Stimulated activated CD8-positive, alpha-beta memory T cell treated with anti-CD3 and anti-CD28 coated beads, Interleukin-2, amount 100 ng/mL, for 1 hour (primary cell): ENCODE measurements at places on chromosomes 3 and 15.

- no peak for DNase-seq
Observed at GRCh38 chr3:57910990-57911389, 97.2 kb upstream of the FLNB start.

DNA sequence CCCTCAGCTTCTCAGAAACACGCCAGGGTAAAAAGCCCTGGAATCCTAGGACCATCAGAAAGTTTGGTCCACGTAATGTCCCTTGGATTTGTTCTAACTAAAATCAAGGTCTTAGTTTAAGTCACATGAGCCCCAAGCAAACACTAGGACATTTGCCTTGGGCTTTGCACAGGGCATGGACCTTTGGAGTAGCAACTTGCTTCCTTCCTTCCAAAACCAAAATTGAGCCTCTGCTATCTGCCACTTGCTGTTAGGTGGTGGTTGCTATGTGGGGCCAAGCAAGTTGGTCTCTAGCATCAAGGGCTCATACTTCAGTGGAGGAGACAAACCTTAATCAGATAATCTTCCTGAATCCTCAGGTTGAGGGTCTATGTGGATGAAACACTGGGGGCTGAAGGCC lies 4.0 kb upstream of the DAG1 start:
- DNase-seq, result no peak

- DNase-seq, result no peak
Observed at GRCh38 chr3:52890735-52891134, 6.6 kb downstream of the STIMATE start.

GRCh38 chr15:67999320-68000100 lies 54.6 kb upstream of the PIAS1 start:
- no peak for DNase-seq

DNA sequence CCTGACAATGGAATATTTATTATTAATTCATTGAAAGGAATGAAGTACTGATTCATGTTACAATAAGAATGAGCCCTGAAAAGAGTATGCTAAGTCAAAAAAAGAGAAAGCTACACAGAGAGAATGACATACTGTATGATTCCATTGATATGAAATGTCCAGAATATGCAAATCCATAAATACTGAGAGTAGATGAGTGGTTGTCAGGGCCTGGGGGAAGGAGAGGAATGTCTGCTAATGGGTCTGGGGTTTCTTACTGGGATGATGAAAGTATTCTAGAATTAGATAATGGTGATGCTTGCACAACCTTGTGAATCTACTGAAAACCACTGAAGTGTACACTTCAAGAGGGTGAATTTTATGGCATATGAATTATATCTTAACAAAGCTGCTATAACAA lies 79.9 kb upstream of the HACD2 start:
- DNase-seq, result no peak

GRCh38 chr3:159789742-159790635 lies 198.6 kb upstream of the IL12A start:
- no peak for DNase-seq

- DNase-seq, result no peak
Observed at GRCh38 chr3:2568929-2569328, 470.3 kb downstream of the CNTN4 start.

GRCh38 chr3:70006089-70006488 lies 6.6 kb downstream of the SAMMSON start:
- no peak for DNase-seq

- no peak for DNase-seq
Observed at GRCh38 chr3:194166682-194167479, 30.9 kb downstream of the HES1 start.

- no peak for DNase-seq
Observed at GRCh38 chr3:169399068-169399467, 264.4 kb downstream of the MECOM start.

DNA sequence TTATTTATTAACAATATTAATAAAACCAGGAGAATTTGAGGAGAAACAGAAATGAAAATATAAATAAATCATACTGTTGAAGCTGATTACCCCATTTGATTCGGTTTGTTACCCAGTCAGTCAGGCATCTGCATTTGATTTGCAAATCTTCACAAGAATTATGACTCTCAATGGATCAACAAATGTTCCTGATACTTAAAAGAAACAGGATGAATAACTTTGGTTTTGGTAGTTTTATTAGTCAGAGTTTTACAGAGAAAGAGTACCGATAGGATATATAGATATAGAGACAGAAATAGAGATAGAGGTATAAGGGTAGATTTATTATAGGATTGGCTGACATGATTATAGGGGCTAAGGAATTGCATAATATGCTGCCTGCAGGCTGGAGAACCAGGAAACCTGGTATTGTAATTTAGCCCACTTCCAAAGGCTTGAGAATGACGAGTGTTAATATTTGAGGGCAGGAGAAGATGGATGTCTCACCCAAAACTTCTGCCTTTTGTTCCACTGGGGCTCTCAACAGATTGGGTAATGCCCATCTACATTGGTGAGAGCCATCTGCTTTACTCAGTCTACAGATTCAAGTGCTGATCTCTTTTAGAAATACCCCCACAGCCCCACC lies 241.6 kb upstream of the COL8A1 start:
- DNase-seq, result no peak

- DNase-seq, result no peak
Observed at GRCh38 chr3:172057624-172058327, 18.4 kb downstream of the FNDC3B start.

- no peak for DNase-seq
Observed at GRCh38 chr15:70892912-70893560, 410 bp downstream of the LRRC49 start.

- DNase-seq, result peak; percentile 42
Observed at GRCh38 chr15:40763801-40764628, at the start of gene GCHFR. GCHFR (plus strand) TSS chr15:40764068; CDS start chr15:40764181, 113 bp downstream.

DNA sequence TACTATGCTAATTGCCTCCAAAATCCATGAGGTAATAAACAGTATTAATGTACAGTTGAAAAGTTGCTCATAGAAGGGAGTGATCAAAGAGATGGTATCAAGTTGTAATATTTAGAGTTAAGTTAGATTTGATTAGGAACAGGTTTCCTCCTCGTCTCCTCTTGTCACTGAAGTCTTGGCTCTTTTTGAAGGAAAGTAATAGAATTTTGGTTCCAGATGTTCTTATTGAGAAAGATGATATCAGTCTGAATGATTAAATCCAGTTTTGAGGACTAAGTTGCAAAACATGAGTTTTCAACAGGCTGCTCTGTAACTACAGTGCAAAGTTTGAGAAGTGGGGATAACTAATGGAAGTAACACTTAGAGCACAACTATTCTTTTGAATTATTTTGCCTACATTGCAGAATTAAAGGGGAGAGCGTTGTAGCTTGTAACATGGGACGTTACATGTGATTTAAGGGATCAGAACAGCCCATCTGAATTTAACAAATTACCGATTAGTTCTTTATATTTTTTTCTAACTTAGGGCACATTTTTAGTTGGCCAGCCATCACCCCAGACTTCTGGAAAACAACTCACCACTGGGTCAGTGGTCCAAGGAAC lies 48.3 kb downstream of the MAP6D1 start:
- DNase-seq, result no peak

DNA sequence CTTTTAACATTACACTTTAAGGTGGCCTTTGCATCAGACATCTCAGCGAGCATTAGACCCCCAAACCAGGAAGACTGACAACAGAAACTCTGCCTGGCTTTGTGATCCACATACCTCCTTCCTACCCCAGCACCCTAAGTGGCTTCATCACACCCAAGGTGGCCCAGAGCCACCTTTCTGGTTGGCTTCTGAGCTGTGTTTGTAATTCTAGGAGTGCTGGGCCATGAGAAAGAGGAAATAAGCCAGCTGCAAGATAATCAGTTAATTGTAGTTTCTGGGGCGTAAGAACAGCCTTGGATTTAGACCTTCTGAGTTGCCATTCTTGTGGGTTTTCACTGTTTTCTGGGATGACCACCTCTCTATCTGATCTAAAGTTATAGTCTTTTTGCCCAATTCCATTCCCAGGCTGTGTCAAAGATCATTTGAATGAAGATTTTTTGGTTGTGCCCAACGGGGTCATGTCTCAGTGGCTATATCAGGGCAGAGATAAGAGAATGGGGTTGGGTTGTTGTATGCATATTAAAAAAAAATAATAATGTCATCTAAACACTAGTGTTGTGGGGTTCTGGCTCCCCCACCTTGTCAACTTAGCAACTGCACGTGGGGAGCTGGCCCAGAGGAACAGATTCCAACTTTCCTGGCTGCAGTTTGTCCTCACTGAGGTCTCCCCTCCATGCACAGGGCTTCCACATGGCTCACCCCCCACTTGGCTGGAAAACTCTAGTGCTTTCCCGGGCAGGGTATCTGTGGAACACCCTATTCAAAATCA lies 234.8 kb upstream of the WNT5A start:
- no peak for DNase-seq

DNA sequence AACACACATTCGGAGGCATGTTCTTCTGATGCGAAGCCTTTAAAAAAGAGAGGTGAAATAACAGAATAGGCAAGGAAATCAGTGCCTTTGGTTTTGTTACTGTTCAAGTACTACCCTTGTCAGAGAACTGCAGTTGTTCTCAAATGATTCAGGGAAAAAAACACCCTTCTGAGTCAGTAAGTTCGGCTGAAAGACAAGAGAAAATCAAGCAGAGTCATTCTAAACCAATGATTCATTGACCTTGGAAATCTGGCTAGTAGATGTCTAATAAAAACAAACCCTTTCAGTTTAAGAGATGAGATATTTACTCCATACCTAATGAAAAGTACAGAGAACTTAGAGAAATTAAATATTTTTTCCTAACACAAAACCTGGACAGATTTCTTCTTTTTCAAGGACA lies 72.7 kb upstream of the ABI3BP start:
- DNase-seq, result no peak

- DNase-seq, result no peak
Observed at GRCh38 chr3:32098528-32098927, 7.9 kb upstream of the GPD1L start.

DNA sequence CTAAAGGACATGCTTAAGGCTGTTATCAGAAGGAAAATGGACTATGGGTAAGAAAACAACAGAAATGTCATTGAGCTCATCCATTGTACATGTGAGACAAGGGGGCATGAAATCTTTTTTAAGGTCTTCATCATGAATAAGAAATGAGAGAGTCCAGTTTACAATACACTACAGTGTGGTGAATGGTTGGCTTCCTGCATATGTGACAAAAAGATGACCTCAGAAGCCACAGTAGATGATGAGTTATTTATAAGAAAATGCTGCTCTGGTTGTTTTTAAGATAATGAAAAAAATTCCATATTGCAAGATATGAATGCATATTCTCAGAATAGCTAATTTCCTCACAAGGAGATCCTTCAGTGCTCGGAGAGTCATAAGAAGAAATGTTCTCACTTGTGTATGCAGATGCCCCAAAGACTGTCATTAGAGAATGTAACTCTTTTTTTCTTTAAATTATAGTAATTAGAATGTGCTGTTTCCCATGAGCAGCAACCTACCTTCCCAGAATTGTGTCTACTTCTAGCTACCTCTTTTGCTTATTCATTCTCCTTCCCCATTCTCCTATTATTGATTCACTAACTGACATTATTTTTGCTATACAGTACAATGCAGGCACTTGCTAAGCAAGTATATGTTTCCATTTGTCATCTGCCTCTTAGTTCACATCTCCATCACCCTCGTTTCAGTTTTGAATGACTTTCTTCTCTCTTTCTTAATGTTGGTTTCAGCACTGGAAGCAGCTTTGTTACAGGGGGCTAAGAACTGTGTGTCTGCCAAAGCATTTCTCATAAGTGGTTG lies 152.0 kb upstream of the PEX5L start:
- no peak for DNase-seq

DNA sequence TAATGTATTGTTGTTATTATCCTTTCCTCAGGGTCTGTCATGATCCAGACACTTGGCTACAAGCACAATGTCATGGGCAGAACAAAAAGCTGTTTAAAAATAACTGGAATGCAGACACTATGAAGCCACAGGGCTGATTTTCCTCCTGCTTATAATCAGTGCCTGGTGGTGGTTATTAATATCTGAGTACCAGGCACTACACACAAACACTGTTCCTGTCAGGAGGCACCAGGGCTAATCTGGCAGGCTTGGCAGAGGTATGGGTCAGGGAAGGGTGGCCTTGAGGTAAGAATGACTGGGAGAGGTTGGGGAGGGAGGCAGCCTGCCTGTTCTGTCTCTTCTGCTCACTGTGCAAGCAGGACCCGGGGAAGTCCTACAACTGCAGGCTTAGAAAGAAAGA lies 67.2 kb downstream of the WDR76 start:
- no peak for DNase-seq

GRCh38 chr15:40234783-40235182 lies 4.1 kb upstream of the PAK6 start:
- DNase-seq, result no peak

GRCh38 chr3:163056874-163057497 lies 1560.4 kb downstream of the OTOL1 start:
- no peak for DNase-seq

DNA sequence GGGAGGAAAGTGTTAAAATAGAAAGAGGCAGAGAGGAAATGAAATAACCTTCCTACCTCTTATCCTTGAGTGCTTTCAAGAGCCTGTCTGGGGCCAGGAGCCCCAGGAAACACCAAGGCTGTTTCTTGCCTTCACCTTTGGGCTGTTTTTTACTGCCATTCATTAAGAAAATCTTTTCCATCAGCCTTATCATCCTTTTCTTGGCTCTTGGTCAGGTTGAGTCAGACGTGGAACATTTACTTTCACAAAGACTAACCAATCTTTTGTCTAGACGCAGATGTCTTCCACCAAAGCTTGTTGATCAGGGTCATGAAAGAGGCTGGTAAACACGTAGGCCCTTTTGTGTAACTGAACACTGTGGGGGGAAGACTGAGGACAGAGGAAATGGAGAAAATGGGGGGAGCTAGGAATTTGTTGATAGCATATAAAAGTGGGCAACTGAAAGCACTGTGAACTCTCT lies 151.0 kb upstream of the THBS1 start:
- no peak for DNase-seq

DNA sequence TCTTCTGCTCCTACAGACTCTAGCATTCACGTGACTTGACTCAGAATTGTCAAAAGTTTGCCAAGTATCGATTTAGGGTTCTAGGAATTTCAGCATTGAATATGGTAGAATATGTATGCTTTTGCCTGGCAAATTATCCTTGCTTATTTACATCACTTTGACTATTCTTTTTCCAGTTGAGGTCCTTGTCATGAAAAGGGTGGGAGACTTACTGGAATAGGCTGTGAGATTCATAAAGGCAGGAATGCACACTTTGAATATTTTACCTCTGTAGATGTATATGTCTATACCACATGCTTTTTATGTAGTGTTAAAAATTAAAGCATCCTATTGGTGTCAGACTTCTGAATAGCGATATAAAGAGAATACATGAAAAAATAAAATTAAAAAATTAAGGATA lies 378.8 kb upstream of the RARB start:
- no peak for DNase-seq
